ENCODE measurements at places on chromosomes 2 and 18.

DNA sequence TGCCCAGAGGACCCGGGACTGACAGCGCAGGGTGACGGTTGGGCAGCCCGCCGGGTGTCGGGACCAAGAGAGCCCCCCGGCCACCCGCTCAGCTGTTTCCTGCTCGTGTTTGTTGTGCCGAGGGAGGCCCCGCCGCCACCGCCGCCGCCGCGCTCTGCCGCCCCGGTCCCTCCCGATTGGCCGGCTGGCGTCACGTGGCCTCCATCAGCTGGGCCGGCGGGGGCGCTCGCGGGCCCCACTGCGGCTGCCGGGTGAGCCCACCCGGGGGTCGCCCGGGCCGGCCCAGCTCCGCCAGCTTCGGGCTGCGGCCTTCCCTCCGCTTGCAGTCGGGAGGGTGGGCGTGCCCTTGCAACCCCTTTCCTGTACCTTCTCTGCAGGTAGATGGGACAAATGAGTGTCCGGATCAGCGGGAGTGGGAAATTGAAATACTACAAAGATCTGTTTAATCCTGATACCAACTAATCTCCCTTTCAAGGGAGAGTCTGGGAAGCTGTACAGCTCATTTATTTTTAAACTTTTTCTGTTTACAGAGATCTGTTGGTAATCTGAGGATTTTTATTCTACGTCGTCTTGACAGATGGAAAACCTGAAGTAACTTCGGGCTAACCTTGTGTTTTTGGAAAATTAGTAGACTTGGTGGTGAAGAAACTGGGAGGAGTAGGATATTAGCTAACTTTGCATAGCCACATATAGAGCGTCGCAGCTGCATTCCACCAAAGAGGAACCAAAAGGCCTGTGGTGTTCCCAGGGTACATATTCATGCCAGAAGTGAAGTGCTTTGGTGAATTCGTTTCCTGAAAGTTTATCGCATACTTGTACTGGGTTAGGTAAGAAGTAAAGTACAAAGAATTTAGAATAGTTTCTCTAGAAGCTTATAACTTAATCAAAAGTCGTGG lies 1.2 kb downstream of the YPEL5 start:
- DNase-seq: peak; percentile 80

- DNase-seq: no peak
Observed at GRCh38 chr2:241933179-241933911, 63.8 kb downstream of the RTP5 start.

DNA sequence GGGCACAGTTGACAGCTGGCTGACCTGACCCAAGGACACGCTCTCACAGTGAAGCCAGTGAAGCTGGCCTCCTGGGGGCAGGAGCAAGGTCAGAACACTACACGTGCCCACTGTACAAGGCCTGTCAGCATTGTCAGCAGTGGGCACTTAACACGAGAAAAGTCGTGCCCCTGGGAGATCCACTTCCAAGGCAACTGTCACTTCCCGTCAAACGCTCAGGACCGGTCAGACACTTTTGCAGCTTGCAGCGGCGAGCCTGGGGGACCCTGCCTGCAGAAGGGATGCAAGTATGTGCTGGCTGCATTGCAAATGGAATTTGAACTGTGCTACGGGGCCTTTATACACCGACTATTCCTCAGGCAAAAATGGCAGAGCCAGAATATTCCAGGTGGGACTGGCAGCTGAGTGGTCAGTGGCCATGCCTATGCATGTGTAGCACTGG lies 176.2 kb downstream of the BCL2 start:
- no peak for DNase-seq

DNA sequence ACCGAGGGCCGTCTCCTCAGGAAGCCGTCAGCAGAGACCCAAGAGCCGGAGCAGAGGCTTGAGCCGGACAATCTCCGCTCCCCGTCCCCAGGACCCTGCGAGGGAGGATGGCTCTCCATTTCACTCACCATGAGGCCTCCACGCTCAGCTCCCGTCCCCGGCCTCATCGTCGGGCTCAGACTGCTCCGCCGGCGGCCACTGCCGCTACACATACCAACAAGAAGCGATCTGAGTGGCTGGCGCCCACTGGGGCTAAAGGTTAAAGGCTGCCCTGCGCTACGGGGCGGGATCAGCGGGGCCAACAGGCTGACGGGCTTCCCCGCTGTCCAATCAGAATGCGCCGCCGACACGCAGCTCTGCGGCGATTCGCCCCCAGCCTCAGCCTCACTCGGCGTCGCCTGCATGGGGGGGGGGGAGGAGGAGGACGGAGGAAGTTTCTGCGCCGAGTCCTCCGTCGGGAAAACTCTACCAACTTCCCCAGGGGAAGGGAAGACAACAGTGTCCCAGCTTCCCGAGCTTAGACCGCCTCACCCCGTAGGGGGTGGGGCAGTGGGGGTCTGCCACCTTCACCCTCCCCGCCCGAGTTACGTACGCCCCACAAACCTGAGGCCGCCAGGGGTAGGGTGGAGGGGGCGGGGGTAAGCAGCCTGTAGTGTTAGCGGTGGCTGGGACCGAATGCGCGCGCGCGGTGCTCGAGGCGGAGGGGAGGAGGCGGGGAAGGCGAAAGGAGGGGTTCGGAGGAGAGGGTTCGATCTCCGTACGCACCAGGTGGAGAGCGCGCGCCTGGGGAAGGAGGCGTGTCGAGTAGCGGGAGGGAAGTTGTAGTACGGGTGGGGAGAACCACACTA lies at the start of gene PRPF40A:
Gene PRPF40A, minus strand, starts transcription at position 234 of the 848 bp plus-strand sequence. Its CDS starts 22 bp downstream, at position 212.
- peak; percentile 98 for DNase-seq

DNA sequence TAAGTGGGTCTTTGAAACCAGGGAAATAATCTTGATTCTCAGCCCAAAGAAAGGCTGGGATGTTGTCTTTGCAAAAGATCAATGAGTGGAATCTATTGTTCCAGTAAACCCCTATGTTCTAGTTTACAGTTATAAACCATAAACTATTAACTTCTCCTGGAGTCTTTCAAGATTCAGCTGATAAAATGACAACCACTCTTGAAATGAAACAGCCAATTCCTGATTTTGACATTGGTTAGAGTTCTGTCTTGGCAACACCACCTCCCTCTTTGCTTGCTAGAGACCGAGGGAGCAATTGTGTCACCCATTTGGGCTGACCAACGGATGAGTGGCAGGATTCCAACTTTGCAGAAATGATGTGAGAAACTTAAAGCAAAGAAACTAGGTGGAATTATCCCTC lies 746.9 kb downstream of the SLC4A3 start:
- DNase-seq: no peak

GRCh38 chr2:241980193-241980592 lies 110.7 kb downstream of the RTP5 start:
- no peak for DNase-seq

- peak; percentile 88 for DNase-seq
Observed at GRCh38 chr2:219352448-219353023, 20.0 kb upstream of the RESP18 start.

GRCh38 chr18:23595591-23595990 lies 9.3 kb upstream of the NPC1 start:
- peak; percentile 44 for DNase-seq

DNA sequence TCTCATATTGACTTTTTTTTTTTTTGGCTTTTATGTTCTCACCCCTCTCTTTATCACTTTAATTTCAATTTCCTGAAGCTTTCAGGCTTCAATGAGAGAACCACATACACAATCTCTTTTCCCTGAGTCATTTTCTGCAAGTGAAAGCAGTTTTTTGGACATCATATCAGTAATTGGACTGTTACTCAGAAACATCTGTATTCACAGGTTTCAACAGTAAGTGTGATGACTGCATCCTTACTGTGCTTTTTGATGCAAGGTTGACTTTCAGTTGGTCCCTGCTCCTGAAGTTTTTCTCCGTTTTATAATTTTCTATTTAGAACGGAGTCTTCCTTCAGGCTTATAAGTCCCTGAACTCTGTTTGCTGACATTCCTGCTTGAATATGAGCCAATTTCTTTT lies 70.5 kb upstream of the CCBE1 start:
- DNase-seq: no peak

DNA sequence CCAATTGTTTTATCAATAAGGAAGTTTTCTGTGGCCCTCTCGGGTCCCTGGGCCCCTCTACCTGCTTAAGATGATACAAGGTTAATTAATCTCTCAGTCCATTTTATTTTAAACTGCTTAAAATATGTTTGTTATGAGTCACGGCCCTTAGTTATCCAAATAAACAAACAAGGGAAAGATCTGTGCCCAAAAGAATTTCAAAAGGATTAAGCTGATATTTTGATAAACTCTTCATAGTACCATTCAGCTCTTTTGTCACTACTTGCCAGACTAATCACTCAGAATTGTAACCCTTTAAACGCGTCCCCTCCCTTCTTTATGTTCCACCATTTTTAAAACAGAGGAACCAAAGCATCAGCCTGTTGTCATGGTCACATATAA lies 144.7 kb upstream of the STK17B start:
- no peak for DNase-seq

DNA sequence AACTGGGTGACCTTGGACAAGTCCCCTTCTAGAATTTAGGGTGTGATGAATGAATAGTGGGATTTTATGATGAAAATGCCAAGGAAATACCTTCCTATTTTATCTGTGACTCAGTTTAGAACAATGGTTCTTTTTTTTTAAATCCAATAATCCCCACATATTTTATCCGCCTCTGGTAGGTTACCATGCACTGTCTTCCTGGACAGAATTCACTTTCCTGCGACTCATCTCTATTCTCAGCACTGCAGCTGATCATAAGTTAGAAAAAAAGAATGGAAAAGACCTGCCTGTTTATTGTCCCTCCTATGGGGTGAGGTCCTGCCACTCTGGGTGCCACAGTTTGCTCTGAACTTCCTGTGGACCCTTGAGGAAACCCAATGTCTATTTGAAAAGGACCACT lies 73.1 kb downstream of the IRS1 start:
- DNase-seq: no peak

DNA sequence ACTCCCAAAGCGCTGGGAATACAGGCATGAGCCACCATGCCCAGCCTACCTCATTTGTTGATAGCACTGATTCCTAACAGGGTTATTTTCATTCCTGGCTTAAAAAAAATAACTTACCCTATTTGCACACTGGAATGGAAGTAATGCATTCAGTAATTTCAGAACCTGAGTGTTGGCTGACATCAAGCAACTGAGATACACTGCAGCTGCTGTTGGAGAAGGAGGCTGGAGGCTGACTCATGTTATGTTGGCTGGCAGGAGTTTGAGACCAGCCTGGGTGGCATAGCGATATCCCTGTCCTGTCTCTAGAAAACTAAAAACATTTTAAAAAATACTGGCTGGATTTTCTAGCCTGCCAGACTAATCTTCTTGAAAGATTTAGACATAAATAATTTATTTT lies 385.1 kb upstream of the MEX3C start:
- DNase-seq: no peak

DNA sequence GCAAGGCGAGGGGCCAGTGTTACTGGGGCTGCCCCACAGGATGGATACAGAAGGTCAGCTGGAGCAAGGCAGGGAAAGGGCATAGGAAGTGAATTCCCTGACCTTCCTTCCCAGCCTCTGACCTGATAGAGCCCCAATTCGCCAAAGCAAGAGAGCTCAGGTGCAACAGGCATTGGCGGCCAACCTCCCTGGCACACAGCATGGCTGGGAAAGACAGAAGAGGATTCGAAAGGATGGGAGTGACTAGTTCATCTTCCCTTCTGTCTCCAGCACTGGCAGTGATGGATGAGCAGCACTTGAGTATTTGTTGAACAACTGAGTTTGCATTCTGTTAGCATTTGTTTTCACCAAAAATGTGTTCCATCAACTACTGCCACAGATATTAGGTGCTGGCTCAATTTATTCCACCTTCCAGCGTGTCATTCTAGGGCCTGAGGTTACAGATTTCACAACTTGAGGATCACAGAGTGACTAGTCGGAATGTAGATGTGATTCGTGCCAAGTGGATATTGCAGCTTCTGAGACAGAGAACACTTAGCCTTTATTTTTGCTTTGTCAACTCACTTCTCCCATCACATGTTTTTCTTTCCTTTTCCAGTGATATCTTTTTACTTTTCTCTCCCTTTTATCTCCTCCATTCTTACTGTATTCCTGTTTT lies 6.2 kb downstream of the COPS8 start:
- DNase-seq: no peak

GRCh38 chr2:148577845-148578492 lies 66.6 kb upstream of the EPC2 start:
- DNase-seq: no peak

DNA sequence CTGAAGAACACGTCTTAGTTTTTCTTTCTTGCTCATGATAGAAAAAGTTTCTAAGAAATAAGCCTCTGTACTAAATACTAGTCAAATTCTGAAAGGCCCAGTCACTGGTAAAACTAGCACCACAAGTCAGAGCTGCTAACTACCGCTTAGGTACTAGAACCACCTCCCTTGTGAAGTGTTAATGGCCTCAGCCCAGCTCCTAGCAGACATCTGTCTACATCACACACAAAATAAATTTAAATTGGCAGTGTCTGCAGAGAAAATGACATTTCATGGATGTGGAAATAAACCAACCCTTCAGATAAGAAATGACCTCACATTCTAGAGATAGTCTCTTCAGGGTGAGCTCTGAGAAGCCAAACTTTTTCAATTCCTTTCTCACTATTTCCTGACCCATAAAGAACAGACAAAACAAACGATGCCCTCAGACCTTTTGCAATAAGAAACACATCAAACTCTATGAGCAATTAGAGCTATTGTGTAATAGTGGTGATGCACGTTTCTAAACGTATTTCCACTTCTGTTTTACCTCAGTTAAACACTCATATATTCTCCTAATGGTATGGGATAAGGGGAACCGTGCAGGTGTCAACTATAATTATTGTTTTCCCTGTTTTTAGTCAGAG lies 70.3 kb upstream of the DSG1 start:
- peak; percentile 31 for DNase-seq

DNA sequence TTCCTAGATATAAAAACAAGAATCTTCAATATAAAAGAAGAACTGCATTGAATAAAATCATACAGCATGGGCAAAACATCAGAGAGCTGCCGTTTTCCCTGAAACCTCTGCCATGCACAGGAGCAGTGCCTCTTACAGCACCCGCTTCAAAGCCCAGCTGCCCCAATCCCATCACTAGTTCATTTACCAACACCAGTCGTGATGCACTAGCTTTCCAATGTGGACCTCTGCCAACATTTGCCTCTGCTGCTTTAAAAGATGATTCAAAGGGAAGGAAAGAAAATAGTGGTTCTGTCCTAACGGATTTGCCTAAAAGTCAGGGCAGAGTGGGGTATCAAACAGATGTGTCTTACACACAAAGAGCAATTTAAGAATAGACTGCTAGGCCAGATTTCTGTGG lies 43.4 kb upstream of the AP1S3 start:
- no peak for DNase-seq

GRCh38 chr2:189232759-189233406 lies 53.3 kb upstream of the COL5A2 start:
- no peak for DNase-seq

- no peak for DNase-seq
Observed at GRCh38 chr2:8786463-8786862, 51.0 kb downstream of the KIDINS220 start.

GRCh38 chr2:4745056-4745991 lies 946.9 kb upstream of the SOX11 start:
- DNase-seq: no peak

Measured in hematopoietic multipotent progenitor cell treated with erythropoietin and hydrocortisone succinate and interleukin-3 and kit ligand, for 6 days (in vitro differentiated cells).